Naive thymus-derived CD4-positive, alpha-beta T cell (primary cell): ENCODE measurements at places on chromosomes 7 and 10. TPM values are rescaled to one million over a fixed set of nuclear protein-coding genes. Genes with fewer than 3 reads are reported as not detected.
A peak's percentile ranks its signal among the peaks of the same experiment; 100 is the strongest.

- no peak for DNase-seq
- H3K4me1 ChIP-seq: peaks cover 32% of the 10 kb centered on the region
- peak overlapping the region; percentile 6 for H3K4me3 ChIP-seq
Measured at GRCh38 chr7:24825931-24826661, 68.8 kb upstream of the GSDME start.

DNA sequence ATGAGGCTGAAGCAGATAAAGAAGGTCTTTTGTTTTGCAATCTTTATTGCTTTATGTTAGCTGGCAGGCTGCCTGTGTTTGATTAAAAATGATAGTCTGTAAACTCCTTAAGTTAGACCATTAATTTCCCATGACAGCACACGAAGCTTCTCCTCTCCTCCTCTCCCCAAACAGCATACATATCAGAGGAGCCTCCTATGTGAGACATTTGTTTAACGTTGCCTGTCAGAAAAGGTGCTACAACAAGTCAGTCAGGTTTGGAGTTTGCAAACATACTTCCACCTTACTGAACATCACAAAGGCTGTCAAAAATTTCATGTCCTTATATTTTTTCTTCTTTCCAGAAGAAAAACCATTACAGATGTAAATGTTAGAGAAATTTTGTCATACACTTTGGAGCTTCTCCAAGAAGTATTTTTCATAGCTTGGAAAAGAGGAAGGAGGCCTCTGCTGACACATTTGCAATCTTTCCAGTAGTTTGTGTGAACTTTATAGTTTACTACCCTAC, 393.1 kb downstream of the EXOC4 start:
- H3K36me3 ChIP-seq: peaks cover 4% of the 10 kb centered on the region
- no peaks in the 10 kb centered on the region for H3K27me3 ChIP-seq
- H3K27ac ChIP-seq: no peak overlapping the region

GRCh38 chr7:156929789-156930539, 19.5 kb upstream of the NOM1 start:
- no peak for DNase-seq
- H3K4me3 ChIP-seq: no peak overlapping the region
- H3K4me1 ChIP-seq: no peaks in the 10 kb centered on the region
- H3K27ac ChIP-seq: no peak overlapping the region

- no peaks in the 10 kb centered on the region for H3K4me1 ChIP-seq
- H3K36me3 ChIP-seq: no peaks in the 10 kb centered on the region
- no peak overlapping the region for H3K4me3 ChIP-seq
Measured at GRCh38 chr7:50513166-50513871, 51.9 kb downstream of the DDC start.

- H3K36me3 ChIP-seq: no peaks in the 10 kb centered on the region
- no peak overlapping the region for H3K4me3 ChIP-seq
- H3K27ac ChIP-seq: no peak overlapping the region
Measured at GRCh38 chr10:122267849-122268737, 3.0 kb upstream of the BTBD16 start.

DNA sequence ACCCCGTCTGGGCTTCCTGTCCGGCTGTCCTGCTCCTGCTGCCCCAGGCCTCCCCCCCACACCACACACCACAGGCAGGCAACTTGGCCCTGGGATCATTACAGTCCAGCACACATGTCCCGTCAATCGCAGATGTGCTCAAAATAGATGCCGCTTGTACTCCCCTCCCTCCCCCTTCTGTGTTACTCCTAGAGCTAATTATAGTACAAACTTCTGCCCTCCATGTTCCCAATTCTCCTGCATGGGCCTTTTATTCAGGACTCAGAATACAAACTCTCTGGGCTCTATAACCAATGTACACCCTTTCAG, at the start of gene SYNPO2L:
Gene SYNPO2L, minus strand, starts transcription at position 40 of the 309 bp plus-strand sequence. CDS start 107 bp downstream, outside the sequence.
- no peaks in the 10 kb centered on the region for H3K27me3 ChIP-seq
- H3K36me3 ChIP-seq: no peaks in the 10 kb centered on the region
- no peak for DNase-seq

- no peak overlapping the region for H3K27ac ChIP-seq
- no peak for DNase-seq
- peaks cover 3% of the 10 kb centered on the region for H3K4me1 ChIP-seq
- no peak overlapping the region for H3K4me3 ChIP-seq
- no peaks in the 10 kb centered on the region for H3K27me3 ChIP-seq
- H3K36me3 ChIP-seq: no peaks in the 10 kb centered on the region
Measured at GRCh38 chr10:94549221-94549620, 3.6 kb downstream of the HELLS start.

- no peaks in the 10 kb centered on the region for H3K27me3 ChIP-seq
- H3K4me3 ChIP-seq: no peak overlapping the region
- H3K36me3 ChIP-seq: no peaks in the 10 kb centered on the region
- no peaks in the 10 kb centered on the region for H3K4me1 ChIP-seq
Measured at GRCh38 chr10:3886191-3886590, 101.2 kb upstream of the KLF6 start.

GRCh38 chr10:124390471-124391187, 28.1 kb downstream of the OAT start:
- H3K4me3 ChIP-seq: no peak overlapping the region
- DNase-seq: no peak
- no peak overlapping the region for H3K27ac ChIP-seq
- H3K4me1 ChIP-seq: peaks cover 5% of the 10 kb centered on the region
- H3K36me3 ChIP-seq: no peaks in the 10 kb centered on the region

DNA sequence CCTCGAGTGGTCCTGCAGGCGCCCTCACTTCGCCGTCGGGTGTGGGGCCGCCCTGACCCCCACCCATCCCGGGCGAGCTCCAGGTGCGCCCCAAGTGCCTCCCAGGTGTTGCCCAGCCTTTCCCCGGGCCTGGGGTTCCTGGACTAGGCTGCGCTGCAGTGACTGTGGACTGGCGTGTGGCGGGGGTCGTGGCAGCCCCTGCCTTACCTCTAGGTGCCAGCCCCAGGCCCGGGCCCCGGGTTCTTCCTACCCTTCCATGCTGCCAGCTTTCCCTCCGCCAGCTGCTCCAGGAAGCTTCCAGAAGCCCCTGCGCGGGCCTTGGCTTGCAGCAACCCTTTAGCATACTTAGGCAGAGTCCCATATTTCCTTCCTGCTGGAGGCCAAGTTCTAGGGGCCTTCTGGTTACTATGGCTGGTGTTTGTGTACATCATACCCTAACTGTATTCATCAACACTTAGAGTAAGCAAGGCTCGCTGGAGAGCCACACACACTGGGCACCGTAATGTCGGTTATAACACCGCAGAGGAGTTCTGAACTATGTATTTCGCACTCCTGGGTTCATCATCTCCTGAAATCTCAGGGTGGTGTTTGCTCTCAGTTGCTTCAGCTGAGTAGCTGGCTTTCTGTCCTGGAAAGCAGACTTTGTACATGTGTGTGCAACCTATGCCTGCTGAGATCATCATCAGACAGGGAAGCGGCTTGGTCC, 471 bp downstream of the MGMT start:
- H3K4me3 ChIP-seq: peak overlapping the region; percentile 74
- H3K4me1 ChIP-seq: peaks cover 13% of the 10 kb centered on the region
- no peak for DNase-seq
- H3K27ac ChIP-seq: peak overlapping the region; percentile 82
- no peaks in the 10 kb centered on the region for H3K27me3 ChIP-seq

DNA sequence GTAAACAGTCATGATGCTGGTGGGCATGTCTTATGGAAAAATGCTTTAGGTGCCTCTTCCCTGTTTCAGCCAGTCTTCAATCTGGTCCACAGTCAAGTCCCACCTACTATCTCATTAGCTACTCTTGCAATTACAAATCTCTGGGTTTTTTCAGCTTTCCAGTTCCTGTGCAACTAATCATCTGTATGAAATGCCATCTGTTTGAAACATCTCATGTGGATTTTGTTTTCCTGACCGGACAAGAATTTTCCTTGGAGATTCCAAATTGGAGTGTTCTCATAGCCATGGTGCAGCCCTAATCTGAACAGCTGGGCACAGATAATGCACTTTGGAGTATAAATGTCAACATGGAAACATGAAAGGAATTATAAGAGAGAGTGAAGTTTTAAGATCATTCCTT, 41.3 kb upstream of the CALN1 start:
- DNase-seq: no peak
- no peaks in the 10 kb centered on the region for H3K4me1 ChIP-seq
- H3K4me3 ChIP-seq: no peak overlapping the region
- H3K36me3 ChIP-seq: no peaks in the 10 kb centered on the region
- no peak overlapping the region for H3K27ac ChIP-seq
- no peaks in the 10 kb centered on the region for H3K27me3 ChIP-seq

- H3K4me1 ChIP-seq: peaks cover 7% of the 10 kb centered on the region
- DNase-seq: no peak
Measured at GRCh38 chr10:6296828-6297251, 94.1 kb downstream of the PFKFB3 start.

- DNase-seq: no peak
- no peak overlapping the region for H3K27ac ChIP-seq
- no peaks in the 10 kb centered on the region for H3K27me3 ChIP-seq
- H3K4me1 ChIP-seq: no peaks in the 10 kb centered on the region
- no peaks in the 10 kb centered on the region for H3K36me3 ChIP-seq
Measured at GRCh38 chr10:59557642-59558041, 152.0 kb downstream of the SLC16A9 start.

- no peaks in the 10 kb centered on the region for H3K27me3 ChIP-seq
- DNase-seq: no peak
- H3K36me3 ChIP-seq: no peaks in the 10 kb centered on the region
- no peak overlapping the region for H3K4me3 ChIP-seq
- no peak overlapping the region for H3K27ac ChIP-seq
Measured at GRCh38 chr10:29877793-29878491, 181.4 kb downstream of the JCAD start.

DNA sequence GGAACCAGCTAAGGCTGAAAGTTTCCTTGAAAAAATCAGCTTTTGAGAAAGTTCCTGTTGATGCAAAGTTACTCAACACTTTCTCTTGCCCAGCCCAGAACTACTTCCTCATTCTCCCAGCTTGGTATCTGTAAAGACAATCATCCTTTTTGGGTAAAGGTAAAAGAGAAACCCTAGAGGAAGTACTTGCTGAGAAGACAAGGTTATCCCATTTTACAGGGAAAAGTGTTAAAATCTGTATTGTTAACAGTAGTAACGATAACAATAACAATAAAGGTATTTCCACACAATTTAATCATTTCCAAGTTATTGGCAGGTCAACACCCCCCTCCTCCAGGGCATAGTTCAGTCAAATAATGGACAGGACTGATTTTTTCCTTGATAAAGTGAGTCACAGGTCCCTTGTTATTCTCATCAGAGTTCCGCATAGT, 2.4 kb downstream of the ALOX5 start:
- H3K27ac ChIP-seq: no peak overlapping the region
- no peak for DNase-seq
- no peaks in the 10 kb centered on the region for H3K36me3 ChIP-seq
- no peak overlapping the region for H3K4me3 ChIP-seq
- no peaks in the 10 kb centered on the region for H3K27me3 ChIP-seq
- H3K4me1 ChIP-seq: peaks cover 6% of the 10 kb centered on the region

- peaks cover 18% of the 10 kb centered on the region for H3K4me1 ChIP-seq
- H3K4me3 ChIP-seq: no peak overlapping the region
- no peak for DNase-seq
- H3K27me3 ChIP-seq: no peaks in the 10 kb centered on the region
- peaks cover 5% of the 10 kb centered on the region for H3K36me3 ChIP-seq
Measured at GRCh38 chr10:102639537-102639936, 4.7 kb upstream of the TRIM8 start.

- H3K36me3 ChIP-seq: no peaks in the 10 kb centered on the region
- no peak for DNase-seq
- no peak overlapping the region for H3K4me3 ChIP-seq
- no peak overlapping the region for H3K27ac ChIP-seq
Measured at GRCh38 chr10:50384238-50384637, 132.9 kb upstream of the ASAH2 start.

DNA sequence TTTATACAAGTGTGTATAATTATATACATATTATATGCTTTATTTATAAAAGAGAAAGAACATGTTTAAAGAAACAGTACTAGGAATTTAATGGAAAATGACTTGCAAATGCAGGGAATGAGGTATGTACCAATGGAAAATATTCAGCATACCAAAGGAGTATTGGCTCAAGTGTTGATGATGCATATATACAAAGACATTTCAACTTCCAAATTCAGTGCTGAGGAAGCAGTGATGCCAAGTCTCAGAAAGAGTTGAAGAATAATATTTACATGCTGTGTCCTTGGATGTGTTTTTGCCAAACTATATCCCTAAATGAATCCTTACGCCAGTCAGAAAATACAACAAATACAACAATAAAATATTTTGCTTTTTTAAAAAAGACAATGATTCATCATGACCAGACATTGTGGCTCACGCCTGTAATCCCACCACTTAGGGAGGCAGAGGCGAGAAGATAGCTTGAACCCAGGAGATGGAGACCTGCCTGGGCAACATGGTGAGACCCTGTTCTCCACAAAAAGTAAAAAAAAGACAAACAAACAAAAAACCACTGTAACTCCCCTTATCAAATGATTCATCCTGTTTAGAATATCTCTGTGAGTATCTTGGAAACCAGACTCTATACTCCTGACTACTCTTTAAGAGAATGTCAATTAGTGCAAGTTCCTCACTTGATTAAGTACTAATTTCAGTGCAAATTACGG, 157.2 kb downstream of the CHRM2 start:
- no peak overlapping the region for H3K4me3 ChIP-seq
- H3K27ac ChIP-seq: no peak overlapping the region
- H3K27me3 ChIP-seq: no peaks in the 10 kb centered on the region
- H3K36me3 ChIP-seq: no peaks in the 10 kb centered on the region
- DNase-seq: no peak

GRCh38 chr10:104641187-104641936, at the start of gene SORCS3:
Gene SORCS3, plus strand, starts transcription at chr10:104641290.
- H3K4me1 ChIP-seq: no peaks in the 10 kb centered on the region
- no peaks in the 10 kb centered on the region for H3K36me3 ChIP-seq

ANKRD61 gene
- total RNA-seq: not detected

DYDC2 gene
- not detected in 2 replicates for total RNA-seq

CYP26A1 gene
- total RNA-seq: not detected

VAX1 gene
- not detected for total RNA-seq

ZNF853 gene
- total RNA-seq: 5.3 TPM

UNC5B gene
- total RNA-seq: not detected

H2AZ2 gene
- 141 TPM for total RNA-seq

DNAJC12 gene
- total RNA-seq: not detected

TCAF2 gene
- 22.8 TPM for total RNA-seq

DHX32 gene
- total RNA-seq: 9.3 TPM

FLNC gene
- total RNA-seq: not detected

DOCK4 gene
- 2.7 TPM for total RNA-seq

LEP gene
- total RNA-seq: 0.10 TPM
